Head of caudate nucleus (tissue), 42 donors: ENCODE measurements at places on chromosomes 1 and 21.

DNA sequence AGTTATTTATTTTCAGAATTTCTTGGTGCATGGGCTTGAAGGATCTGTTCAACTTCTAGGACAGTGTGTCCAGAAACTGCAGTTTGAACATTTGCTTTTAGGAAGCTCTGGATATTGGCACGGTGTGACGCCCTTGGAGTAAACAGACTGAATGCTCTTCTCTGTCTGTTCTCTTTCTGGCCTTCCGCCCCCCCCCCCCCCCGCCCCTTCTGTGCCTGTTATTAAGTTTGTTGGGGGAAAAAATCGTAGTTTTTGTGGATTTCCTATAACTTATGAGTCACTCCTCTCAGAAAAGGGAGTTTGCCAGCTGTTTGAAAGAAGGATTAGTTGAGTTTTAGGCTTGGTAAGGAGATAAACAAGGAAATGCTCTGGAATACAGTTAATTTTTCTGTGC lies 1.2 kb downstream of the KCTD3 start:
- no peak for DNase-seq

DNA sequence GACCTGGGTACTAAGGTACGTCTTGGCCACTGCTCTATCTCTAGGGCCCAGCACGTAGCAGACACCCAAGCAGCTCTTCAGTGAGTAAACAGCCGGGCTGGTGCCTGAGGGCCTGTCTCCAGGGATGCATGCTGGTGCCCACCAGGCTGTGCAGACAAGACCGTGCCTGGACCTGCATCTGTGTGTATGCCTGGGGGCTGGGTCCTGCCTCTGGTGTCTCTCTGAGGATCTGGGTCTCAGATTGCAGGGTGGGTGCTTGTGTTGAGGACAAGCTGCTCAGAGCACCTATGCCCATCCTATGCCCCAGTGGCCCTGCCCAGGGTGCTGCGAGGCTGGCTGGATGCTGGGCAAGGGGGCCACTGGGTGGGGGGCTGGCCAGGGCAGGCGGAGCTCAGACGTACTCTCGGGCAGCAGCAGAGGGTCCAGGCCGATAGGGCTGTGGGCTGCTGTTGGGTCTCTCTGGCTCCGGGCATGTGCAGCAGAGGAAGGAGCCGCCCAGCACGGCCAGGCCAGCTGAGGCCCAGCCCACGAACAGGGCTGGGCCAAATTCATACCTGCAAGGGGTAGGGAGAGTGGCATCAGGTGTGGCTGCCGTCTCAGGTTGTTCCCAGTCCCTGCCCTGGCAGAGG lies 4.4 kb downstream of the CLDN19 start:
- no peak for DNase-seq

DNA sequence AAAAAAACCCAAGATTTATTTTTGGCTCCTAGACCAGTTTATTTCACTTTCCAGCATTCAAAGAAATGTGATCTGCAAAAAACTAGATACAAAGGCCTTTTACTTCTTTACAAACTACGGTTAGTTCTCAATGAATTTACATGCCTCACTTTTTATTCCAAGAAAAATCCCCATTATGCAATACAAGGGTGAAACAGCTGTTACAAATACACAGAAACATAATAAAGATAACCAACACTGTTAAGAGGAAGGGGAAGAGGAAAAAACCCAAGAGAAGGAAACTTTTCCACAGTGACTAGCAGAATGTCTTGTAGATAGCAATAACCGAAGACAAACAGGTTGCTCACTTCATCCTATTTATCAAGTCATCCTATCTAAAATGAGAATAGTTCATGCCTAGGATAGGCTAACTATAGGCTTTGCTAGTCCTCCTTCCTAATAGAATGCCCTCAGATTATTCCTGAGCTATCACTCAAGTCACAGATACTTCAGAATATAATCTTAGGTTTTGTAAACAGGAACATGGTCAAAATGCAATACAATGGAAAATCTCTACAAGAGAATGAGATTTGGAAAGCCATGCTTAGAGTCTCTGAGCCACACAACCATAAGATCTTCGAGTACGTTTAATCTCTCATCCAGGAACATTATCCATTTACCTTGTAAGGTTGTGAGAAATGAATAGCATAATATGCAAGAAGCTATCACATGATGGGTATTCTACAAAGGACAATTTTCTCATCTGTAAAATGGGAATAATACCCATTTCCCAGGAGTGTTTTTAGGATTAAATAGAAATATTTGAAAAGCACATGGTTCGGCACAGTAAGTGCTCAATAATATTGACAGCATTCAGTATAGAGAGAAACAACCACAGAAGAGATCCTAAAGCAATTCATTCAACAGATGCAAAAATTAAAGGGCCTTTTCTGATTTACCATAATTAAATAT lies 5.4 kb downstream of the PNRC2 start:
- no peak for DNase-seq

DNA sequence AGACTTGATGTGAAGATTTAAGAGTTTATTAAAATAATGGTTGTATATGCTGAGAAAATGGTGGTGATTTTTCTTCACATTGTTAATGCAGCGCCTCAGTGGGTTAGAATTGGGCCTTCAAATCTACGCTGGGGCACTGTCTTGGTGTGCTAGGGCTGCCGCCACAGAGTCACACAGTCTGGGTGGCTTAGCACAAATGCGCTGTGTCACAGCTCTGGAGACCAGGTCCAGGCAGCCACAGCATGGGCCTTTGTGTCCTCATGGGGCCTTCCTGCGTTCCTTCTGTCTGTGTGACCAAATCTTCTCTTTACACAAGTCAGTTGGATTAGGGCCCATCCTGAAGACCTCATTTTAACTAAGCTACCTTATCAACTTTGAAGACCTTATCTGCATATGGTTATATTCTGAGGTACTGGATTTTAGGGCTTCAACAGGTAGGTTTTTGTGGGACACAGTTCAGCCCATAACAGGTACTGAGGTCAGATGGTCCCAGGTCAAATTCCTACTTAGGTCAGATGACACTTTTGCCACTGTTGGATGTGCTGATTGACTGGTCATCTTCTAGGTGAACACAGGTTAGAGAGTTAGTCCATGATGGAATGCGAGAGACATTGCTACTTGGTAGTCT lies 17.5 kb downstream of the TRAPPC10 start:
- no peak for DNase-seq

GRCh38 chr21:38596264-38597042 lies 98.2 kb upstream of the ERG start:
- no peak for DNase-seq

- DNase-seq: no peak
These were observed 36.2 kb downstream of the UMODL1 start for GRCh38 chr21:42107177-42107880.

DNA sequence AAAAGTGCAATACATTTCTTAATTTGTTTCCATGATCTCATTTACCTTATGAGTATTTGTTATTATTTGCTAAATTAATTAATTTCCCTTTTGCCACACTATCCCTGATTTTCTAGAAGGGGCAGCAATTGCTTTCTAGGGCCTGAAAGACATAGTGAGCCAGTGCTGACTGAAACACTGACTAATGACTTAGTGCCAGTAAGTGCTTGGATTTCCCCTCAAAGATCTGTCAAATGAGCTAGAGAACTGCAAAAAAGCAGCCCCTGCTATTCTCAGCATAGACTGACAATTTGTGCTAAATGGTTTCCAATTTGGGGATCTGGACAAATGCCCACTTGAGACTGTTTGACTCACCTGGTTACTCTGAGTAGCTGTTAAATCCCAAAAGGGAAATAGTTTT lies 35.6 kb upstream of the USH2A start:
- DNase-seq: no peak

DNA sequence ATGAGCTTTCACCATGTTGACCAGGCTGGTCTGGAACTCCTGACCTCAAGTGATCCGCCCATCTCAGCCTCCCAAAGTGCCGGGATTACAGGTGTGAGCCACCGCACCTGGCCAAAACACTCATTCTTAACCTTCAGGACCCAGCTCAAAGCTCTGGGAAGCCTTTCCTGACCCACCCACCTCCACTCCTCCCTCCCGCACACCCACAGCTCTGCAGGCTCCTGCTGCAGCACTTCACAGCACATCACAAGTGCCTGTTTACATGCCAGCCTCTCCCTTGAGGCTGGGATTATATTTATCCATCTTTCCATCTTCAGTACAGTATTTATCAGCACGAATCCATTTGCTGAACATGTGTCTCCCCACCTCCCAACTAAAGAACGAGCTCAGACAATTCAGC lies 14.9 kb downstream of the SLC9A1 start:
- DNase-seq: no peak
